GM13976 (cell line): ENCODE measurements at places on chromosomes 5 and 9.

GRCh38 chr5:139271201-139272027 is 22.1 kb upstream of the MATR3 start:
- DNase-seq: no peak

- DNase-seq: peak; percentile 48
Measured at GRCh38 chr5:95822043-95822541, 434 bp downstream of the GLRX start.

DNA sequence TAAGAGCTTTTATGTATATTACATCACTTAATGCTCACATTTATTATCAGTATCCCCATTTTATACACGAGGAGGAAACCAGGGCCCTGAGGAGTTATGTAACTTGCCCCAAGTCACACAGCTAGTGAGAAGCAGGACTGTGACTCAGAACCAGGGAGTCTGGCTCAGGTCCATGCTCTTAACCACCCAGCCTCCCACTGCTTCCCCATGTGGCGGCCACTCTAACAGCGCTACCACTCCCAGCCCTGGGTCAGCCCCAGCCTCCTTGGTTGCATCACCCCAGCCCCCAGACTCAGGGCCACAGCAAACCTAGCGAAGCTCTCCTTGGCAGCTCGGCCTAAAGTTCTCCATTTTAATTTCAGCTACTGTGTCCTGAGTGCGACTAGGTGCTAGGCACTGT is 159.1 kb downstream of the PAX5 start:
- DNase-seq: no peak

- no peak for DNase-seq
Measured at GRCh38 chr5:158499075-158499891, 600.4 kb downstream of the EBF1 start.

GRCh38 chr5:178428341-178429155 is 161.6 kb downstream of the COL23A1 start:
- no peak for DNase-seq

GRCh38 chr5:15222156-15222555 is 277.8 kb upstream of the FBXL7 start:
- DNase-seq: no peak

GRCh38 chr5:142486581-142486980 is 161.8 kb upstream of the SPRY4 start:
- no peak for DNase-seq

DNA sequence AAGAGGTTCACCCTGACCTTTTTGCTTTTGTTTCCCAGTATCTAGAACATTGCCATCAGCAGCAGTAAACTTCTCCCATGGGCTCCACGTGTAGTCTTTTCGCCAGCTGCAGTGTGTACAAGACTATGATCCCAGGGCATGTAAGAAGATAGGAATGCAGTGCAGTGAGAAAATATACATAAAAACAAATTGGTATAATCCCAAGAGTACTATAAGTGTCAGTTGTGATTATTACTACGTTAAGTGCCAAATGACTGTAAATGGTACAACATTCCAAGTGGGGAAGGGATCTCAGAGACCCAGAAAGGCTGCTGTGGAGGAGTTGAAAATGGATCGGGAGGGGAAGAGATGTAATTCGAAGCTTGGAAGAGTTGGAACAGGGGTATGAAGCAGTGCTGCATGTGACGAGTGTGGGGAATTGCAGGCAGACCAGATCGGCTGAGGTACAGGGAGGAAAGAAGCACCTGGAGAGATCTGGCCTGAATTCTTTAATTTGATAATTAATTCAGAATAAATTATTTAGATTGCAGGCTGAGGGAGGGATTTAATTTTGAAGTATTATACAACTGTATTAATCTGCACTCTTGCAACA is 95.1 kb downstream of the FBXL7 start:
- DNase-seq: no peak

DNA sequence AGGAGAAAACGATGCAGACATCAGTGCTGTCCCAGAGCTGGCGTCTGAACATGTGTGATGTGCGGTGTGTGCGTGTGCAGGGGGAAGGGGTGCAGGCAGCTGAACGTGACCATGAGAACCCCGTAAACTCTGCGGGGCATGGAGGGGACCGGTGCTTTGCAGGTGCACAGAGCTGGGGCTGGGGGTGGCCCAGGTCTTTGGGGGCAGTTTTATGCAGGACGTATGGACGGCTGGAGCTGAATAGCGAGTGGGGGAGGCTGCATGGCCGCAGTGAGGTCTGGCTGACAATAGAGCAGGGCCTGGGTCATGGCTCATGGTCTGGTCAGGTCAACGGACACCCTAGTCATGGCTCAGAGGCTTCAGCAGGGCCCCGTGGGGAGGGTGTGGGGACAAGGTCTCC is 3.3 kb upstream of the EXOC3 start:
- no peak for DNase-seq

- no peak for DNase-seq
Measured at GRCh38 chr5:55360190-55360589, 52.4 kb downstream of the MTREX start.

- no peak for DNase-seq
Measured at GRCh38 chr9:125993466-125993865, 246.3 kb downstream of the PBX3 start.

DNA sequence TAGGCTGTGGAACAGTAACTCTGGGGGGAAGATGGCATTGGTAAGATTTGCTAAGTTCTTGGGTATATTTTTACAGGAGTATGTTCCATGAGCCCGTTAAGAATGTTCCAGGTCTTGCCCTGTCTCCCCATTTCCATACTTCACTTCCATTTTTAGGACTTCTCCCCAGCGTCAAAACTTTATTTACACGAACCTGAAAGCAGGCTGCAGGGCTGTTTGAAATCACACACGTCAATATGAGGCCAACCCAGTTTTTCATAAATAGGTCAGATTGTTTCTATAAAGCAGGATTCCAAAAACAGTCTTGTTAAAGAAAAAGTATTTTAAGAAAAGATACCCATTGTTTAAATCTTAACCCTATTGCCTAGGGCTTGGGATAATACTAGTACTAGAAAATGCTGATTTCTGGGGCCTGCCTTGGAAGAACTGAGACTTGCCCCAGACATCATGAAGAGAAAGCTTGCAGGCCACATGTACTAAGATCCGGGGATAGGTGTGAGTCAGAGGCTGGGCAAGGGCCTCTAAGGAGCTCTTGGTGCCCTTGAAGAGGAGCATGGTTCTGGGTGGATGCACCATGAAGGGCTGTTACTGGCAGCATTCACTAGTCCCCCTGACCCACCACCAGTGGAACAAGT is 24.2 kb downstream of the TRIO start:
- DNase-seq: no peak

- no peak for DNase-seq
Measured at GRCh38 chr9:112582371-112583262, 96.0 kb downstream of the KIAA1958 start.

DNA sequence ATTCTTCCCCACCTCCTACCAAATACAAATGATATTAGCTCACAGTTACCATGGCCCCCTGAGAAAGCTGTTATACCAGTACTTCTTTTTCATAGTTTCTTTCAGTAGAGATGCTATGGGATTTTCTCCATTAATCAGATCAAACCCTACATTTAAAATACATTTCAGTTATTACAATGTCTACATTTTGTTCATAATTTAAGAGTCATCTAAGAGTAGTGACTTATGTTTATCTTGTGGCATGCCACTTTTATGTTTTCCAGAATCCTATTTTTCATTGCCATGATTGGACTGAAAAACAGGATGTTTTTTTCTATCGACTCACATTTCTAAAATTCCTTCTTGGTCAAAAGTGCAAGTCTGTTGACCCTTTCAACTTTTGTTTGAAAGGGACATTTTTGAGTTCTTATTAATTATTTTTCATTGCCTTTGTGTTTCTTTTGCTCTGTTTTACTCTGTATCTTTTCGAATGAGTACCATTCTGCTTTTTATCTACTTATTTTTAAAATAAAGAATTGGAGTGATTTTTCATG is 77.4 kb upstream of the ANXA1 start:
- no peak for DNase-seq

GRCh38 chr9:27386571-27387091 is 89.7 kb upstream of the EQTN start:
- no peak for DNase-seq

GRCh38 chr5:77727190-77727589 is 48.9 kb downstream of the TBCA start:
- DNase-seq: no peak

GRCh38 chr9:123834218-123834888 is 95.6 kb downstream of the DENND1A start:
- no peak for DNase-seq

DNA sequence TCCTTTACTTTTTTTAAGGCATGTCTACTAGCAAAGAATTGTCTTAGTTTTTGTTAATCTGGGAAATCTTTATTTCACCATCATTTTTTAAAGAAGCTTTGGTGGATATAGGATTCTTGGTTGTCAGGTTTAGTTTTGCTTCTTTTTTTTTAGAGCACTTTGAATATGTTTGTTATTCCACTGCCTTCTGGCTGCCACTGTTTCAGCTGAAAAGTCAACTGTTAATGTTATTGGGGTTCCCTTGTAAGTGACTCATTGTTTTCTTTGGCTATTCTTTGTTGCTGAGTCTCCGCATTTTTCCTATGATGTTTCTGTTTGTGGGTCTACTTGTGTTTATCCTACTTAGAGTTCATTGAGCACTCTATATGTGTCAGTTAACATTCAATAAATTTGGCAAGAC is 44.4 kb downstream of the PHAX start:
- DNase-seq: no peak

- DNase-seq: no peak
Measured at GRCh38 chr9:80605129-80605528, 1033.4 kb downstream of the TLE4 start.

GRCh38 chr5:157561110-157561509 is 14.5 kb downstream of the ADAM19 start:
- DNase-seq: no peak

DNA sequence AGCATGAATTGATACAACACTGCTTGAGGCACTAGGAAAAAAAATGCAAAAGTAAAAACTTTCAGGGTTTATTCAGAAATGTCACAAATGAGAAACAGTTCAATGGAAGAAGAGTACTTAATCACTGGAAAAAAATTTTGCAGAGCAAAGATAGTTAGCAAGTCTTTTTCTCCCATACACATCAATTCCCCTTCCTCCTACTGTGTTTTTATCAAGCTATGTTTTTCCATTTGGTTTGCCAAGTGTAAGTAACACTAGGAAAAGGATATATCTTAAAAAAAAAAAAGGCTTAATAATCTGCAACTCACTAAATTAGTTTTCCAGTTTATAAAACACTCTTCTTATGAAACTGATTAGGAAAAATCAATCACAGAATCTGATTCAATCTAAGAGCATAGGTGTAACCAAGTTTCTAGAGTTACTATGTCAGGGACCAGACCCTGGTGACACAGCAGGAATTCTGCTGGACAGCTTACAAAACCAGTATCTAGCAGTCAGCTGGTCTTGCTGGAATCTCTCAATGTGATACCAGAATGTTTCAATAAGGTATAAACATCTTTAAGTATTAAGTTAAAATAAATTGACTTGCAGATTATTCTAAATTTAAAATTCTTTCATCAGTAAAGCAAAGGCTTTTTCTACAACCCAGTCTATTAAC is 34.7 kb downstream of the RNF145 start:
- no peak for DNase-seq

DNA sequence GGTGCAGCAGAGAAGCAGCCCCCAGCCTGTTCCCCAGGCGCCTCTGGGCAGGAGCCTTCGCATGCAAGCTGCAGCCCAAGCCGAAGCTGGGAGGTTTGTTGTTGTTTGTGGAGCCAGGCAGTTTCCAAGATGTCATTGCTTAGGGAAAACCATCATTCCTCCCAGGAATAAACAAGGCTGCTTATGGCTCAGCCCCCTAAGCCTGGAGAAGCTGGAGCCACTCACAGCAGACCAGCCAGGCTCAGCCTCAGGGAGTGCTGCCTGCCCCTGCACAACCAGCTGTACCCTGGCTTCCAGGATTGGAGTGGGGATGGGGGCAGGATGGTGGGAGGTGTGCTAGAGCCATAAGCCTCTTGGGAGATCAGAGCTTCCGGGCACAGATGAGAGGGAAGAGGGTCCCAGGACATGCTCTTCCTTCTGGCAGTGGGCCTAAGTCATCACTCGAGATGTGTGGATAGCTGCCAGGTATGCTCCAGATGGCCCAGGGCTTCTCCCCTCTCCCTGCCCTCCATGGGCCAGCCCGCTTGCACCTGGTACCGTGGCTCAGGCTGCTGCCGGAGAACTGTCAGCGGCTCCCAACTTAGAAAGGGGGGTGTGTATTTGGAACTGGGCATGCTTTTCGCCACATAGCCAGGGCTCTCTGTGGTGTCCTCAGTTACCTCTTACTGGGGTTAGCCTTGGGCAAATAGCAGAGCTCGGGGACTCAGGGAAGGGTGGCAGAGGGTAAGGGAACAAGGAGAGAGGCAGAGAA is 105.2 kb downstream of the RGS3 start:
- no peak for DNase-seq

DNA sequence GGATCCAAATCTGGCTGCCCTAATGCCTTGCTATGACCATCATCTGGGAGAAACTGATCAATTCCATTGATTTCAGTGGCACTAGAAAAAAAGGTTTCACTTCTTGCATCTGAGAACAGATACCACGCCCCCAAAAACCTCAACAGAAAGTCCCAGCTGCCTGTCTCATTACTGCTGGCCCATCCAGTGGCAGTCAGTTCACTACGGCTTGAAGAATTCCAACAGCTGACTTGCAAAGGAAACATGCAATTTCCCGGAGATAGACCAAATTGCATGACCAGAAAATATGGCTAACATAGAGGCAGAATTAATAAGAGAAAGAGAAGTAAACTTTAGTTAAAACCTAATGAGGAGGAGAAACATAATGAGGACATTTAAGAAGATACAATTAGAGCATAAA is 48.6 kb downstream of the UGCG start:
- peak; percentile 61 for DNase-seq

GRCh38 chr5:102286476-102286875 is 9.6 kb downstream of the SLCO4C1 start:
- no peak for DNase-seq

DNA sequence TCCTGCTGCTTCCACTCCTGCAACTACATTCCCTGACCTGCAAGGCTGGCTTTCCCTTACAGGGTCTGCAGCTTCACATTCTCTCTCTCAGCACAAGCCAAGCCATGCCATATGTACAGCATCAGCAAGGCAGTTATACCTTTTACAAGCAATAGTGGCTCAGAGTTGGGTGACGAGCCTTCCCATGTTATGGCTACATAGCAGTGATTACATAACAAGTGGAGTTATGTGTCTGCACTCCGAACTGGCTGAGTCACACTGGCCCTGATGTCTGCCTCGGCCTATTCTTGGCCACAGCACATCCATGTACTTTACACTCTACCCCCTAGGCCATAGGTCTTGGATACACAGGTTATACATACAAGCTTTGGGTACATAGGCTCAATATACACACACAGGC is 52.0 kb upstream of the SNCAIP start:
- no peak for DNase-seq

- DNase-seq: no peak
Measured at GRCh38 chr5:149358868-149359495, 1.1 kb downstream of the PCYOX1L start.

- DNase-seq: no peak
Measured at GRCh38 chr9:79988126-79988525, 416.4 kb downstream of the TLE4 start.

GRCh38 chr5:59322894-59323293 is 570.6 kb downstream of the PDE4D start:
- no peak for DNase-seq

- DNase-seq: peak; percentile 47
Measured at GRCh38 chr5:176700239-176700847, 53.1 kb downstream of the TSPAN17 start.
